ENCODE measurements at places on chromosomes 2 and 18.

GRCh38 chr18:36441426-36442240 is 144.1 kb downstream of the FHOD3 start:
- DNase-seq: no peak

DNA sequence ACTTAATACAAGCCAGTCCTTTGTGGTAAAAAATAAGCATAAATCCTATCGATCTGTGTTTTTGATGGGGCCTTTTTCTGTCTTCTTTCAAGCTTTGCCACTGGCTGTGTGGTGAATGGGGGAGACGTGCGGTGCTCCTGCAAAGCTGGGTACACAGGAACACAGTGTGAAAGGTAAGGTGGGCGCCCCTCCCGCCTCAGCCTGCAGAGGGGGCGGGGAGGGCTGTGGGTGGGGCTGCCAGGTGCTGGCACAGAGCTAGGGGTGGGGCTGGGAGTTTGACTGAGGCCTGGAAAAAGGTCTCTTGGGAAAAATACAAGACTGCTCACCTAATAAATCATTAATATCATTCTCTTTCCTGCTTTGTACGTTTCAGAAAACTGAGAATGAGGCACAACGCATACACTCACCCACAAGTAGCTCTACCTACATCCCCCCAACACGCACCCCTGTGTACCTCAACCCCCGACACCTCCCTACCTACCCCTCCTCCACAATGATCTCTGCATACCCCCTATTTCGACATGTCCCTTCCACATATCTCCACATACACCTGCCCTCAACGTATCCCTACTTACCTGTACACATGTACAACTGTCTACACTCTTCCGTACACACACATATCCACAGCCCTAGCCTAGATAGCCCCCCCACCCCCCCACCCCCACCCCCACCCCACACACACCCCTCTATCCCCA is 129.7 kb upstream of the TTC39C start:
- DNase-seq: no peak

DNA sequence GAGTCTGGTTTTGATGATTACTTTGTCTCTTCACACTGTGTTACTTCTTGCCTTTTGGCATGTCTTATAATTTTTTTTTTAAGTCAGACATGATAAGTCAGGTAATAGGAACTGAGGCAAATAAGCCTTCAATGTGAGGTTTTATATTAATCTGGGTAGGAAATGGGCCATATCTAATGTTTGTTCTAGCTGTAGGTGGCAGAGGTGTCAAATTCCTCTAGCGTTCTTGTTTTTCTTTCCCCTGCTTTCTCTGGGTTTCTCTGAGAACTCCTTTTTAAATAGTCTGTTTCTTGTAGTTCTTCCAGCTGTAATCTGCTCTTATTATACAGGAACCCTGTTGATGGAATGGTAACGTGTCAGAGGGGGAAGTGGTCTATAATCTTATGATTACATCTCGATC is 5.7 kb downstream of the SP140 start:
- no peak for DNase-seq

- DNase-seq: no peak
Measured at GRCh38 chr2:11532416-11533055, 1.3 kb upstream of the GREB1 start.

GRCh38 chr18:13237641-13238040 is 19.1 kb downstream of the LDLRAD4 start:
- DNase-seq: no peak

GRCh38 chr2:28507796-28508764 is 12.2 kb downstream of the PLB1 start:
- peak; percentile 15 for DNase-seq

- no peak for DNase-seq
Measured at GRCh38 chr2:149082079-149082478, 43.6 kb downstream of the LYPD6B start.

DNA sequence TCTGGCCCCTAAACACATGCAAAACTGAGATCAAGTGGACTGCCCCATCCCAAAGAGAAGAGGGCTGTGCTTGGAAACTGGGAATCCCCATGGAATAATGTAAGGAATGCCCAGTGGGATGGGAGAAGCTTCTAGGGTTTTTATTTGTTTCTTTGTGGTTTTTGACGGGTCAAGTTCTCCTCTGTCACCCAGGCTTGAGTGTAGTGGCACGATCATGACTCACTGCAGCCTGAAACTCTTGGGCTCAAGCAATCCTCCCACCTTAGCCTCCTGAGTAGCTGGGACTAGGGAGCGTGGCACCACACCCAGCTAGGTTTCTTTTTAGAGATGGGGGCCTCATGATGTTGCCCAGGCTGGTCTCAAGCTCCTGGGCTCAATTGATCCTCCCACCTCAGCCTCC is 101.7 kb upstream of the ZSWIM2 start:
- no peak for DNase-seq

GRCh38 chr2:77873506-77873905 is 351.3 kb upstream of the LRRTM4 start:
- DNase-seq: no peak

GRCh38 chr2:200383380-200384110 is 77.1 kb downstream of the SPATS2L start:
- DNase-seq: no peak

DNA sequence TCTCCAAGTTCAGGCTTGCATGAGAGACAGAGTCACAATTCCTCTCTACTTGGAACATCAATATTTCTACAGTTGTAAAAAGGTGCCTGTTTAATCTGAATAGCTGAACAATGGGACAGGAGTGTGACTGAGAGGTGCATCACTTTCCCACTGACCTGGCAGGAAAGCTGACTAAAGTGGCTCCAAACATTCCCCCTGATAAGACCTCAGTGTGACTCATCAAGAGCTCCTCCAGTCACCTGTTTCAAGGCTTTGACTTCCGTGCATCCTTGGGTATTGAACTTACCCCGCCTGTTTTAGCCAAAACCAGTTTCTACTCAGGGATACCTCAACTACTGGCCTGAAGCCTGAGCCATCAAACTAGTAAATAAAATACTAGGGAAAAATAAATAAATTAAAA is 453.9 kb upstream of the DDX18 start:
- no peak for DNase-seq

GRCh38 chr18:76462326-76462694 is 32.7 kb downstream of the ZNF516 start:
- DNase-seq: no peak

- no peak for DNase-seq
Measured at GRCh38 chr2:83017366-83018090, 1441.6 kb downstream of the SUCLG1 start.

- no peak for DNase-seq
Measured at GRCh38 chr2:67289921-67290371, 107.2 kb upstream of the ETAA1 start.

DNA sequence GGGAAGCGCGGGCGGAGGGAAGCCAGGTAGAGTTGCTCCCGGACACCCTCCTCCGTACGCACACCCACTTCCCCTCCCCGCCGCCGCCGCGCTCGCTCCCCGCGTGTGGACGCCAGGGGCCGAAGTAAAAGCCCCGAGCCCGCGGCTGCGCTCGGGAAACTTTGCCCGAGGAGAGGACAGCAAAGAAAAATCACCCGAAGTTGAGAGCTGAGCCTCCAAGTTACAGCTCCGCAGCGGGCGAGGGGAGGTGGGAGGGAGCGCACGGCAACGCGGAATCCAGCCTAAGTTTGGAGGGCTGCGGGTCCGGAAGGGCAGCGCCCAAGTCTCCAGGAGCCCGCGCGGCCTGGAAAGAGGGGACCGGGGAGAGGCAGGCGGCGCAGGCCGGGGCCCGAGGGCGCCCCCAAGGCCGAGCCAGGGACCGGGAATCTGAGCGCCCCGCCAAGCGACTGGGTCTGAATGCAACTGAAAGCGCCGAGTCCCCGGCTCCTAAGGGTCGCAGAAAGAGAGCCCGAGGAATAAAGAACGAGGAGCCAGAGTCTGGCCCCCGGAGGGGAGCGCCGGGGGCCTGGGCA is 706 bp upstream of the BCL11A start:
- DNase-seq: no peak

- no peak for DNase-seq
Measured at GRCh38 chr2:218168016-218168415, 1.3 kb upstream of the CXCR1 start.

DNA sequence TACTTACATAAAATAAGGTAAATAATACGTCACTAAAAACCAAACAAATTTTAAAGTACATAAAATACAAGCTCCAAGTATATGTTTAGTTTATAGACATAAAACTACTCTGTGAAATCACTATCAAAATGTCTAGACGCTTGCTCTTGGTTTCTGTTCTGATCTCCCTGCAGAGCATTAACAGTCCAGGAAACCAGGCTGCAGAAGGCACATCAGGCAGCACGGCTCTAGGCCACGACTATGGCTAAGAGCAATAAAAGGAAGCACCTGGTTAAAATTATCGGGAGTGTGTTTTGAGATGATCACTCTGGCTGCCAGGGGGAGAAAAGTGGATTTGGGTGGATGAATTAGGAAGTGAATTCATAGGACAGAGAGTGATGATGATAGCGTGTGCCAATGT is 196.0 kb upstream of the SPHKAP start:
- DNase-seq: no peak

DNA sequence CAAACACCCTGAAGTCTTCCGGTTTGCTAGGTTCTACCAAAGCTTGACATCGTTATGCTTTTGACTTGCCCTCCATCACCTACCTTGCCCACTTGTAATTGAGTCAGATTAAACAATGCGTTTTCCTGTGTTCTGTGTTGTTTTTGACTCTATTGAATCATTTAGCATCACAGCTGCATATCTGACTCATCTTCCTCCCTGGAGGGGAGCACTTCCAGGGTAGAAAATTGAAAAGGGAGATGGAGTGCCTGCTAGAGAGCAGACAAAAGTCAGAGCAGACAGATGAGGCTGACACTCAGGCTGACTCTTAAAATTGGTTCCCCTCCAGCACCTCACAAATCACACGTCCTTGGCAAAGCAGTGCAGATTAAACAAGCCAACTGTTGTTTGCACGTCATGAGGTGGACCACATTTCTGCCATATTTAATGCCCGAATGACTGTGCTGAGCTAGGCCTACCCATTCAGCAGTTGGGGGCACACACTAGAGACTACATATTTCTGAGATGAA is 2.2 kb downstream of the MPP4 start:
- DNase-seq: no peak

- no peak for DNase-seq
Measured at GRCh38 chr18:63648241-63648640, 4.2 kb upstream of the SERPINB4 start.
